ENCODE measurements at places on chromosomes 12 and 14.

GRCh38 chr12:46386877-46387629 is 14.5 kb upstream of the SLC38A2 start:
- H3K27me3 ChIP-seq: no peaks in the 10 kb centered on the region
- no peak for DNase-seq
- peak overlapping the region; percentile 32 for H3K4me3 ChIP-seq
- H3K4me1 ChIP-seq: peaks cover 65% of the 10 kb centered on the region
- peaks cover 38% of the 10 kb centered on the region for H3K36me3 ChIP-seq

DNA sequence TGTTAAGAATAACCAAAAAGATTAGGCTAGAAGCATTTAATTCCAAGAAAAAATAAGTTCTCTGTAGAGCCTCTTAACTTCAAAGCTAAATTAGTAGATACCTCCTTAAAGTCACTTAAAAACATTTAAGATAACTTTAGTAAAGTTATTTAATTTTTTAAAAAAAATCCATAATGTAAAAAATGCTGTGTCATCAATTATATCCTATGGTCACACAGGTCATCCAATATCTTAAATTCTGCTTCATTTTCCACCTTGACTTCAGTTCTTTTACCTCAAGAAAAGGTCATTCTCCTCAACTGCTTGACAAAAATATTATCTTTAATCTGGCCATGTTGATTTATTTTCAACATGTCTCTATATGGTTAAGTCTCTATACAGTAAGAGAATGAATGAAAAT is 274.3 kb downstream of the PRKD1 start:
- no peak for DNase-seq
- no peaks in the 10 kb centered on the region for H3K4me1 ChIP-seq
- H3K27ac ChIP-seq: no peak overlapping the region
- H3K27me3 ChIP-seq: no peaks in the 10 kb centered on the region
- no peak overlapping the region for H3K4me3 ChIP-seq

GRCh38 chr12:39831587-39832315 is 212.1 kb upstream of the ABCD2 start:
- H3K27me3 ChIP-seq: no peaks in the 10 kb centered on the region
- DNase-seq: no peak
- H3K4me1 ChIP-seq: no peaks in the 10 kb centered on the region
- no peaks in the 10 kb centered on the region for H3K36me3 ChIP-seq

GRCh38 chr14:100140452-100141078 is 18.9 kb downstream of the DEGS2 start:
- H3K4me1 ChIP-seq: no peaks in the 10 kb centered on the region
- H3K36me3 ChIP-seq: peaks cover 66% of the 10 kb centered on the region
- H3K27ac ChIP-seq: peak overlapping the region; percentile 33
- H3K27me3 ChIP-seq: no peaks in the 10 kb centered on the region
- H3K4me3 ChIP-seq: no peak overlapping the region

DNA sequence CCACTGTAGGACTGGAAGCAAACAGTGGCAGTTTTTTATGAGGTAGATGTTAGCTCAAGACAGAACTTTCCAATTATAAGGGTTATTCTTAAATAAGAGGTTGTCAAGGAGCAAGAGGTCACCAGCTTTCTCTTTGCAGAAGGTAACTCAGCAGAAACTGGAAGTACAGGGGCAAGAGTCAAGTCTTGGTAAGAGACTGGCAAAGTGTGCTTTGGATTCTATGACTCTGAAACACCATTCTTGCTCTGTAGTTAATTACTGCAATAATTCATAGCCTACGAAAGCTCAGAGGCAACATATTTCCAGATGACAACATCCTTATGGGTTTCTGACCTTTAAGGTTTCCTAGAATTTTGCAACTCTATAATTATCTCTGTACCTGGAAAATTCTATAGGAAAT is 51.3 kb downstream of the RMST start:
- no peaks in the 10 kb centered on the region for H3K4me1 ChIP-seq
- no peak overlapping the region for H3K27ac ChIP-seq
- DNase-seq: no peak
- no peak overlapping the region for H3K4me3 ChIP-seq
- H3K36me3 ChIP-seq: no peaks in the 10 kb centered on the region

- H3K4me1 ChIP-seq: peaks cover 5% of the 10 kb centered on the region
- H3K27ac ChIP-seq: no peak overlapping the region
- peaks cover 12% of the 10 kb centered on the region for H3K27me3 ChIP-seq
- no peak overlapping the region for H3K4me3 ChIP-seq
These were observed 8.2 kb upstream of the LYZ start for GRCh38 chr12:69339999-69340398.

DNA sequence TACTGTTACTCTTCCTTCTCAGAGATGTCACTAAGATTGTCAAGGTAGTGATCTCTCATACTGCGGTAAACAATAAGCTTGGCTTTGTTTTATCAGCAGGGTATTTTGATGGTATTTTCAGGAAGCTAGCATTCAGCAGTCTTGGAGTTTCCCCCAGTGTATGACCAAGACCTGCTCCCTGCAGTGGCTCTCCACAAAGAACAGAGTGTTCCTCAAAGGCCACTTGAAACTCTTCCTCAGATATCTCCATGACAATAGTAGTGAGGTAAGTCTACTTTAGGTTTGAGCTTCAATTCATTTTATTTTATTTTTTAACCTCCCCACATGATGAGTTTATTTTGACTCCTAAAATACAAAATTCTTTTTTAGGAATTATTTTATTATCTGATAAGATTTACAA is 74.0 kb upstream of the G2E3 start:
- peaks cover 1% of the 10 kb centered on the region for H3K27me3 ChIP-seq
- DNase-seq: no peak
- no peaks in the 10 kb centered on the region for H3K4me1 ChIP-seq
- no peak overlapping the region for H3K4me3 ChIP-seq
- H3K27ac ChIP-seq: no peak overlapping the region

DNA sequence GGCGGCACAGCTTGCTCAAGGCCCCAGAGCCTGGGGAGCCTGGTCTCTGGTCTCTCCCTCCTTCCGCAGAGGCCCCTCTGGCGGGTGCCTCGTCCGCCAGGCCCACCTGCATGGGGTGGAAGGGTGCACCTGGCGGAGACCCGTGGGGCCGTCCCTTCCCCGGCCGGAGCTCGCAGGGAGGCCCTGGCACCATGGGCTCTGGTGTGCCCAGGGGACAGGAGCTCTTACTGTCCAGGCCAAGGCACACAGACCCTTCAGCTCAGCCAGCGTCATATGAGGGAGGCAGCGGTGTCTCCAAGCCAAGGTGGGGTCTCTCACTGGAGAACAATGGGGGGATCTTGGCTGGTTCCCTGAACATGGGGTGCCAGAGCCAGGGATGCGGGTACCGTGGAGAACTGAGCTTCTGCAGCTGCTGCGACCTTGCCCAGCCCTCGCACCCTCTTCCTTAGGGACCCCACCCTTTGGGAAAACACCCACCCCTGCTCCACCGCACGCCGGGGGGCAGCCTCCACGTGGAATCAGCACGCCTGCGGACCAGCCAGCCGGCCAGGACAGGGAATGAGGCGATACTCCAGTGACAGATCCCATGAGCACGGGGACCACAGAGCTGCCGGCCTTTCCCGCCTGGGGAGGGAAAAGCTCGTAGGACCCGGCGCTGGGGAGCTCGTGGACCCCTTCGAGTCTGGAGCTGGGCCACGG is 25.7 kb upstream of the GALNT9 start:
- H3K4me1 ChIP-seq: no peaks in the 10 kb centered on the region
- no peak overlapping the region for H3K4me3 ChIP-seq
- H3K36me3 ChIP-seq: peaks cover 3% of the 10 kb centered on the region
- no peak overlapping the region for H3K27ac ChIP-seq
- no peaks in the 10 kb centered on the region for H3K27me3 ChIP-seq

DNA sequence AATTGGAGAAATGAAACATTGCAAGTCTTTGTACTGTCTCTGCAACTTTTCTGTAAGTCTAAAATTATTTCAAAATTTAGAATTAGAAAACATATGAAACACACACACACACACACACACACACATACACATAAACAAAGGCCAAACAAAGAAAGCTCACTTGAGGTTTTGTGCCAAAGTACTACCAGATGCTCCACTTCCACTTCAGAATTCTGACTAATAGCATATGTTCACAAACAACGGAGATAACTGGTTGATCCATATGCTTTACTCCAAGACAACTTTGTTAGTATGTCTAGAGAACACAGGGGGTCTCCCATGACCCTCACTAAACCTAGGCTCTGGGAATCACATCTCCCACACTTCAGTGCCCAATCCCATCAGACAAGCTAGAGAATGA is 133.8 kb upstream of the CLEC14A start:
- H3K4me1 ChIP-seq: no peaks in the 10 kb centered on the region
- H3K27me3 ChIP-seq: no peaks in the 10 kb centered on the region
- no peak overlapping the region for H3K4me3 ChIP-seq
- no peak for DNase-seq

DNA sequence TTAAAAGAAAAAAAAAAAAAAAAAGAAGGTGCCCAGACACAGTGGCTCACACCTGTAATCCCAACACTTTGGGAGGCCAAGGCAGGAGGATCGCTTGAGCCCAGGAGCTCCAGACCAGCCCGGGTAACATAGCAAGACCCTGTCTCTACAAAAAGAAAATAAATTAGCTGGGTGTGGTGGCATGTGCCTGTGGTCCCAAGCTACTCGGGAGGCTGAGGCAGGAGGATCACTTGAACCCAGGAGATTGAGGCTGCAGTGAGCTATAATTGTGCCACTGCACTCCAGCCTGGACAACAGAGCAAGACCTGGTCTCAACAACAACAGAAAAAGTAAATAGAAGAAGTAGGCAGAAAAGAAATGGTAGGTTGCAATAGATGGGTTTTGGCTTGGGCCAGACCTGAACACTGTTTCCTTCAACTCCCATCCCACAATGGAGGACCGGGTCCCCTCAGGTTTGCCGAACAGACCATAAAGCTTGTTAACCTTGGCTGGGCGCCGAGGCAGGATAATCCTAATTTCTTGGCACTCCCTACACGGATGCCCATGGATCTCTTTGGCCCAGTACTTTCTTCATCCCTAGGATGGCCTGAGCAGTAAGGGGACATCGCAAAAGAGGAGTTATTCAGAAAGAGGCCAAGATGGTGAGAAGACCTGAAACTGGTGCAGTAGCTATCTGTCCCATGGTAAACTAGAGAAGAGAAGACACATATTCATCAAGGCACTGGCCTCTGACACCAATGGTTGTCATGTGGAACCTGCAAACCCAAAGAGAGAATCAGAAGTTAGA is 165.5 kb upstream of the CCND2 start:
- H3K4me3 ChIP-seq: no peak overlapping the region
- peaks cover 59% of the 10 kb centered on the region for H3K4me1 ChIP-seq
- no peaks in the 10 kb centered on the region for H3K36me3 ChIP-seq
- H3K27me3 ChIP-seq: peaks cover 4% of the 10 kb centered on the region
- DNase-seq: no peak

DNA sequence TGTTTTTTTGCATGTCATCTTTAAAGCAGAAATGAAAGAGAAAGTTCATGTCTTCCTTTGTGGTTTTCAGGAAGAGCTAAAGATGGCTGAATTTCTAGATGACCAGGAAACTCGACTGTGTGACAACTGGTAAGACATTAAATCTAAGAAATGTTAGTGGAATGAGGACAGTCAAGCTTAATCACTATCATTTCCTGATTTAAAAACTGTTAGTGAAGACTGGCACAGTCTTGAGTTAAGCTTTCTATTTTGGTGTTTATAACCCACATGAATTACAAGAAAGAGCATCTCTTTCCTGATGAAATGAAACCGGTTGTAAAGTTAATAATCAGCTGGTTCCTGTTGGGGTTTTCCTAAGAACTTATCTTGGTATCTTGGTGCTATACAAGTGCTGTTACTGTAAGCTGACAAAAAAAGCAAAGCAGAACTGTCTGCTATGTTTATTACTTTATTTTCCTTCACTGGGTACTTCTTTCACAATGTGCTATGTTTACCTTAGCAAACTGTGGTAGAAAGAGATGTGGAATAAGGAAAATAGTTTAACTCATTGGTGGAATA is 5.2 kb downstream of the TRAFD1 start:
- peaks cover 39% of the 10 kb centered on the region for H3K36me3 ChIP-seq
- H3K4me3 ChIP-seq: peak overlapping the region; percentile 72
- peak overlapping the region; percentile 72 for H3K27ac ChIP-seq
- H3K27me3 ChIP-seq: no peaks in the 10 kb centered on the region
- DNase-seq: no peak
